ENCODE measurements at places on chromosomes 16 and 17.

- DNase-seq, result no peak
These were observed 369.1 kb upstream of the XYLT1 start for GRCh38 chr16:17839907-17840306.

DNA sequence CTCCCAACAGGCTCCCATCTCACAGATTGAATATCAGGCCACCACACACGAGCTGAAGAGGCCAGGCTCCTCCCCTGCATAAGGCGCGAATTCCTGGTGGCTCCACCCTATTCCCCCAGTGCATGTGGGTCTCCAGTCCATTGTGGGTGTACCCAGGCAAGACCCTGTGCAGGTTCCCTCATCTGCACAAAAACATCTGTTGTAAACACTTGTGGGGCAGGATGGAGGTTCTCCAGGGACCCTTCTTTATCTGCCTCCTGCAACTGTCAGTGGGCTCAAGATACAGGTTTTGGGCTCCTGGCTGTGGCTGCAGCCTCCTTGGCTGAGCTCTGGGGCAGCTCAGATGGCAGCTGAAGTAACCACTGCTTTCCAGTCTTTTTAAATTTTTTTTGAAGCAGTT is 17.6 kb upstream of the LGALS9 start:
- peak; percentile 19 for DNase-seq

DNA sequence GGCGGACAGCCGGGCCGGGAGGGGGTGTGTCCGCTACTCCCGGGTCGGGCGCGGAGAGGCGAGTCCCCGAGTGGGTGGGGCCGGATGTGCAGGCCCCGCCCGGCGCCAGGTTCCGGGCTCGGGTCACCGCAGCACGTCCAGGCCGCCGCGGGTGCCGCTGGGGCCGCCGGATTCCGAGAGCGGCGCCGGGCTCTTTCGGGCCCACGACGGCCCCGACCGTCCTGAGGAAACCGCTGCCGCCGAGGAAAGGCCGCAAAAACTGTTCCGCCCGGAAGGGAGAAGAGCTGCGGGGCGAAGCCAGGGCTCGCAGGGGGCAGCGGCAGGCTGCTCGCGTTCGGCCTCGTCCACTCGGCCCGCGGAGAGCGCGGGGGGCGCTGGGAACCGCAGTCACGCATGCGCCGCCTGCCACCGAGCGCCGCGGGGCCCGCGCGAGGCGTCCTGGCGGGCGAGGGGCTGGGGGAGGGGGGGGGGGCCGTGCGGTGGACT is at the start of gene ZKSCAN2:
Gene ZKSCAN2, minus strand, starts transcription at position 376 of the 486 bp plus-strand sequence. CDS start 718 bp downstream, outside the sequence.
- peak; percentile 97 for DNase-seq

DNA sequence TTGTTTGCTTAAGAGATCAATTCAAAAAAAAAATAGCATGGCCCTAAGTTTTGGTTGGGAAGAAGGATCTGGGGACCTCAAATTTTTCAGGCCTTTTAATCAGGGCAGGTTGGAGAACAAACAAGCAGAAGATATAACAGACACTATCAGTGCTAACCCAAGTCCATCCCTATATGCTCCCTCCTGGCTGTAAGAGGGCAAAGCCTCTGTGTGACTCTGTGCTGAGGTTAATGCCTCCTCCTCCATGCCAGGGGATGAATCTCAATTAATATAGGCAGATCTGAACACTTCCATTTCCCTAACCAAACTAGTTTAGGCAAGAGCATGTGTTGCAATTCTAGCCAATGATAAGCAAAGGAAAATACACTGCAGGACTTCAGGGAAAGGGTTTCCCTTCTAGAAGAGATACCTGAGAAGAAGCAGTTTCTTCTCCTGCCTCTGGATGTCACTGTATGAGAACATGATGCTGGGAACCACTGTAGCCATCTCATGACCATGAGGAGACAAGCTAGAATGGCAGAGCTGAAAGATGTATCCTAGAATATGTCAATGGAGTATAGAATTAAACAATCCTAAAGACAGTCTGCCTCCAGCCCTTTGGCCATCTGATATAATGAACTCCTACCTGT is 76.0 kb downstream of the CHD9NB start:
- DNase-seq, result no peak
